ENCODE measurements at places on chromosomes 1 and 21.

DNA sequence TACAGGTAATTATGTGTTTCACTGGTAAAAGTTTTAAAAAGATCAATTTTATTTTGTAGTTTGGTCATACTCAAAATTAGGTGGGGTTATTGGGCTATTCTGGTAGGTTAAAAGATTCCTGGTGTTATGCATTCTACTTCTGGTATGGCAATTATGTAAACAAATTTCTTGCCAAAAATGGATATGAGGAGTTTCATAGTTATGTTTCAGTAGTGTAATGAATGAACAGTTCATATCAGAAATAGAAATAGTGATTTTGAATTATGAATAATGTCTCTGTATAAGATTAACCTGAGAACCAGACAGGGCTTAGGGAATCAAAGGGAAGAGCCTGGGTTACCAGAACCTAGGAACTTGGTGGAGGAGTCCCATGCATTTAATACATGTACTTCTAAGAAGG lies 15.9 kb downstream of the ATF6 start:
- DNase-seq, result no peak

GRCh38 chr21:45330075-45330781 lies 42.5 kb upstream of the POFUT2 start:
- DNase-seq, result no peak

GRCh38 chr1:19444296-19445021 lies 40.9 kb downstream of the CAPZB start:
- DNase-seq, result no peak

GRCh38 chr1:209769171-209769904 lies 13.5 kb downstream of the TRAF3IP3 start:
- DNase-seq, result no peak

- DNase-seq, result no peak
Measured at GRCh38 chr1:25118546-25118945, 113.8 kb downstream of the SYF2 start.

DNA sequence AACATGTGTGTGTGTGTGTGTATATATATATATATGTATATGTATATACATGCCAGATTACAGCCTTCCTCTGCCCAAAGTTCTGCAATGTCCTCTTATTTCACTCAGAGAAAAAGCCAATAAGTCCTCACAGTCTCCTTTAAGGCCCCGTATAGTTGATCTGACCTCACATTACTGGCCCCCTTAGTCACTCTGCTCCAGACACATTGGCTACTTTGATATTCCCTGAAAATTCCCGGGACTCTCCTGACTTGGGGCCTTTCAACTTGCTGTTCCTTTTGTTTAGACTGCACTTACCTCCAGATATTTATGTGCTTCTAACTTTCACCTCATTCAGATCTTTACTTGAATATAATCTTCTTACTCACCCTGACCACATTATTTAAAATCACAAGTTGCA lies 4.2 kb upstream of the BSDC1 start:
- no peak for DNase-seq

DNA sequence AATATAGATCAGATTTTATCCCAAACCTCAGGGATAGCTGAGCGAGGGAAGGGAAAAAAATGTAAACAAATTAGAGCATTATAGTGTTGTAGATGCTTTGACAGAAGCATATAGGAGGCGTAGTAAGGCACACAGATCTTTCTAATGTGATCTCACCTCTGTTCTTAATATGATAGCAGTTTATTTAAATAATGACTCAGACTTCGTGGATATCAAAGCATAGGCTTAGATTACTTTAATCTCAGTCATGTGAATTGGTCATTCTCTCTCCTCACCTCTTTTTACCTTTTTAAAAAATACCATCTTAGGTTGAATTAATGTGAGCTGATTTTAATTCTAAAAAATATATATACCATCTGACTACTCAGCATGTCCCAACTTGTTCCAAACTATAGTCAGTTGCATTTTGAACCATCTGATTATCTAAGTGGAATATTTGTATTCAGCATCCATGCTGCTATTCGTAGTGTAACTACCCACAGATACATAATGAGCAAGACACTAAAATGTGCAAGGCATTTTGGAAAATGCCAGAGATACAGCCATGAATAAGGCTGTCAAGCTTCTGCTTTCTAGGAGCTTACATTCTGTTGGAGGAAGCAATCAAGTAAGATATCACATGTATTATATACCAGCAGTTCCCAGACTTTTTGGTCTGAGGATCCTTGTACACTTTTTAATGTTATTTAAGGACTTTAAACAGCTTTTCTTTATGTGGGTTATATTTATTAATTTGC lies 76.7 kb downstream of the OSBPL9 start:
- no peak for DNase-seq

DNA sequence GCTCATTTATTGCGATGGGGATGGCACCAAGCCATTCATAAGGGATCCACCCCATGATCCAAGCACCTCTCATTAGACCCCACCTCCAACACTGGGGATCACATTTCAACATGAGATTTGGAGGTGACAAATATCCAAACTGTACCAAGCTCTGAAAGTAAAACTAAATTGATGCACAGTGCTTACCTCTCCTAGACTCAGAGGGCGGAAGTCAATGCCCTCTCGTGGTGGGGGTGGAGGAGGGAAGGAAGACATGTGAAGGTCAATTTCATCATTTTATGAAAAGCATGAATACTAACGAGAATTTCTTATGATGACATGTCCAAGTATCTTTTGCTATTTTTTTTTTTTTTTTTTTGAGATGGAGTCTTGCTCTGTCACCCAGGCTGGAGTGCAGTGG lies 120.0 kb downstream of the PGBD5 start:
- DNase-seq, result no peak

DNA sequence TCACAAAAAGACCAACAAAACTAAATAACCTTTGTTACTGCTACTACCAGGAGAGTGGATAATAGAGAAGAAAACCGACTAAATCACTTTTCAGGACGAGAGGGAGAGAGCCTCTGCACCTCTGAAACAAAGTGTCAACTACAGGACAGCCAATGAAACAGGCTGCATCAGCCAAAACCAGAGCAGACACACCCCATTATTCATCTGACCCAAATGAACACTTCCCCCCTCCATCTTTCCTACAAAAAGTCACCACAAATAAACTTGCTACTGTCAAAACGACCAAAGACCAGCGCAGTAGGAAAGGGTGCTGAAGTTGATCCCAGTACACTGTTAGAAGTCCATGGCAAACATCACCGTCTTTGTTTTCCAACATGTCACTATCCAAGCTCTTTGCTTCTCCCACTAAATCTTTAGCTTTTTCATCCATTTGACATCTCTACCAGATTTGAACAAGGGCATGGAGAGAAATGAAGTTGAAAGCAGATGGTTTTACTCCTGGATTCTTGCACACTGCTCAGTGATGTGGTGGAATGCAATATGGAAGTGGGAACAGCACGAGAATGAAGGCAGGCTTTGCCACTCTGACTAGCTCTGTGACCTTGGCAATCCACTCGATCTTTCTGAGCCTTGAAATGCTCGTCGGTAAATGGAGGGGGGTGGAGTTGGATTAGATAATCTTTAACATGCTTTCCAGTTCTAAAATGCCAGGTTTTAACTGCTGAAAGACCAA lies 20.5 kb downstream of the DSTYK start:
- DNase-seq, result no peak

GRCh38 chr1:161305867-161306519 lies 3.8 kb downstream of the MPZ start:
- DNase-seq, result no peak

DNA sequence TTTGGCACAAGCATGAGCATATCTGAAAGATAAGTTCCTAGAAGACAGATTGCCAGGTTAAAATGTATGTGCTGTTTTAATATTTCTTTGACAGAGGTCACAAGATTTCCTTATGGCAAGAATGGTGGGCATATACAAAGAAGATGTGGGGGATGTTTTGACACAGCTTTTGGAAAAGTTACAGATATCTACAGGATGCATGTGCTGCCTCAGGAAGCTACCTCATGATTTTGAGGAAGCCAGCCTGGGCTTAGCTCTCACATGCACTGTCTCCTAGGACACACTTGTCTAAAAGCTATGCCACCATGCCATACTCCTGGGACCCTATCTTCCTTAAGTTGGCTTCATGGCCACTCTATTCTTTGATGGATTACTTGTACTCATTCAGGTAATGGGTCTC lies 99.9 kb downstream of the C1orf94 start:
- DNase-seq, result peak; percentile 43

GRCh38 chr1:245716561-245716960 lies 561.8 kb downstream of the KIF26B start:
- no peak for DNase-seq

DNA sequence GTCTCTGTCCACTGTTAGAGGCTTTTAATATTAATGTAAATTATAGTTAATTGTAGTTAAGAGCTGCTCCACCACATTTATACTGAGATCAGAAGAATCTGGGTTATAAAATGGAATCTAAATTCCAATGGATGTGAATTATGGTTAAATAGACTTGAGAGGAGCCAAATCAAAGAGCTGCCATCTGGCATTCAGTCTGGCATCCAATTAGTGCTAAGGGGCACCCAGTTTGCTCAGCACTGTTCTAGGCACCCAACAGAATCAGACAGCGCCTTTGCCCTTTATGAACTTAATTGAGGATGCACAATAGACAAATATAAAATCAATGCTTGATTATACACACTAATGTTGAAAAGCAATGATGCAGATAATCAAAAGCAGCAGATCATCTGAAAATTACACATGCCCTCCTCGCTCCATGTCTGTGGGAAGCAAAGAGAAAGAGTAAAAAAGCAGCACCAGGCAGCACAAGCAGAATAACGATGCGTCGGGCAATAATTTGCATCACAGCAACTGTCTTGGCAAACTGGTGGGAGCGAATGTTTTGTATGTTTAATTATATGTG lies 310.1 kb downstream of the BRINP2 start:
- DNase-seq, result no peak

- no peak for DNase-seq
Measured at GRCh38 chr21:42637267-42638041, 16.0 kb upstream of the PDE9A start.

- DNase-seq, result no peak
Measured at GRCh38 chr1:107529511-107530149, 388.8 kb downstream of the NTNG1 start.

- DNase-seq, result no peak
Measured at GRCh38 chr1:44417351-44418021, 12.4 kb downstream of the RNF220 start.

GRCh38 chr21:39155578-39155977 lies 27.7 kb downstream of the PSMG1 start:
- no peak for DNase-seq

DNA sequence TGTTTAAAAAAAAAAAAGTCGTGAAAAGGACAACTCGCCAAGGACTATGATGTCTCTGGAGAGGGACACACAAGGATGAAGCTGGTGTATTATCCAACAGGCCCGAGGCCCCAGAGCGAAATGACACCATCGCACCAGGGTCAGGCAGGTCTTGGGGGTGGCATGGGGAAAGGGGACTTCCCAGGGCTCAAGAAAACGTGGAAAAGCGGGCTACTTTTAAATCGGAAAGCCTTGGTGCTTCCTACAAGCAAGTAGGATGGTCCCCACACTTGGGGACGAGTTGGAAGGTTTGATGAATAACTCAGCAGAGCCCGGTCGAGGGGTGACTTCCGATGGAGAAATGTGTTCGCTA lies 505 bp upstream of the GNPAT start:
- no peak for DNase-seq

- no peak for DNase-seq
Measured at GRCh38 chr1:5833911-5834310, 158.3 kb downstream of the NPHP4 start.

DNA sequence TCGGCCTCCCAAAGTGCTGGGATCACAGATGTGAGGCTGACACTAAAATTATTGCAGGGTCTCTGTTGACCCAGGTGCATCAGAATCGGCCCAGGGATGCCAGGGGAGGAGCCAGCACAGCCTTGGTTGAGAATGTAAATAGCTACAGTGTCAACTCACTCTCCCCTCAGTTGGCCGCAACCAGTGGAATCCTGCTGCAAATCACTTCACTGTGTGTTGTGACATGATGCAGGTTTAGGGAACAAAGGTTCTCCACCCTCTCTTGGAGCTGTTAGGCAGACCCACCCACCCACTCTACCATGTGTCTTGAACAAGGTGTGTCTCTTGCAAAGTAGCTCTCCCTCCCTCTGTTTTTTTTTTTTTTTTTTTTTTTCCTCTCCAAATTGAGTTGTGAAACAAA lies 60.5 kb upstream of the SOD1 start:
- DNase-seq, result no peak

DNA sequence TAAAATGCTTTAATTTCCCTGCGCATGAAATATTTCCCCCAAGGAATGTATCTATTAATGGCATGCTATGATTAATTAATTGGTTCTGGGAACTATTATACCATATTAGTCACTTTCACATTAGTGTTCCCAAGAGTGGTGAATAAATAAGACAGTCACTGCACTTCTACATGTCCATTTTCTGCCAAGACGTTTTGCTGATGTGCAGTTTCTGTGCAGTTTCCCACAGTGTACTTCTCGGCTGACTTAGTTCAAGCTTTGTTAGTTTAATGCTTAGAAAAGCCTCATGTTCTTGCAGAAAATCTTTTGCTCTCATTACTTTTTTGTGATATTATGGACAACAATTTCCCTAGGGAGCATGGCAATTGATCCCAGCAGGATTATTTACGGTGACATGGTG lies 1014.5 kb downstream of the BRINP3 start:
- DNase-seq, result no peak

- DNase-seq, result no peak
Measured at GRCh38 chr1:30335997-30336390, 387.4 kb downstream of the MATN1 start.

DNA sequence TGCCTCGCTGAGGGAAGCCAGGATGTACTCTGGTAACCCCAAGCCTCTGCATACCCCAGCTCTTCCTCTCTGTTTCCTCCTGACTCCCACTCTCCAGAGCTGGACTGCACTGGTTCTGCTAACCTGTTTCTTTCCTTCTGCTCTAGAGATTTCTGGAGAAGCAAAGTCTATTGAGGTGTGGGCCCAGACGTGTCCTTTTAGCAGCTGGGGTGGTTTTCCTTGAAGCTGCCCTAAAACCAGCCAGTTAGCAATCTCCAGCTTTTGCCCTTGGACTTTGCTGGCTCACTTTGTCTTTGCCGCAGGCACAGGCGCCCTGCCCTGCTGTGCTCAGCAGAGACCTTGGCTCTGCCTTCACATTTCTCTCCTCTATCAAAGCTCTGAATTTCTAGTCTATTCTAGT lies 171.8 kb upstream of the IVNS1ABP start:
- no peak for DNase-seq

DNA sequence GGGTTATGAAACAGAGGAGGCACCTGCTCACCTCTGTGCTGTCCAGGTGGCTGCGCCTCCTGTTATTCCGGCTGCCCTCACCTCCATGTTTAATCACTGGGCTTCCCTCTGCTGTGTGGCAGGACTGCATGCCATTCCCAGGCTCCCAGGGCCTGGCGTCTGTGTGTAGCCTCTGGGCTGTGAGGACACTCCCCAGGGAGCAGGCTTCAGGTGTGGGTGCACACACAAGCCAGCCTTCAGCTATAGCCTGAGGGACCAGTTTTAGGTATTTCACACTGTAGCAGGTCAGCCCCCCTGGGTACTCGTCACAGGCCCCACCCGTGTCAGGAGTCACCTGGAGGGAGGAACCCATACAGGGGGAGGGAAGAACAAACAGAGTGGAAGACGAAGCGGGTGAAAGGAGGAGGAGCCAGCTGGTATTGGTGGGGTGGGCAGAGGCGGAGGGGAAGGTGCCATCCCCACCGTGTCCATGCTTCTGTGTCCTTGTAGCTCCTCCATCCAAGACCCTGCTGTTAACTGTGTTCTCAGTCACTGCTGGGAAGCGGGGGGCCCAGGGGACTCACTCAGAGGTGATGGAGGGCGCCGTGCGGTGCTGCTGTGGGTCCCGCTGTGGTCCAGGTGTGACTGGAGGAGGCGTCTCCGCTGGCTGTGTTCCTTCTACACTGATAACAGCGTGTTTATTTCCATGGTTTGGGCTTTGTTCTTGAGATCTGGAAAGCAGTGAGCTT lies 158.6 kb downstream of the PGBD5 start:
- no peak for DNase-seq
